ENCODE measurements at places on chromosomes 2 and 18.

- no peak for DNase-seq
These were observed 417.1 kb upstream of the SALL3 start for GRCh38 chr18:78562531-78562961.

- no peak for DNase-seq
These were observed 40.7 kb downstream of the FER1L5 start for GRCh38 chr2:96683307-96683706.

DNA sequence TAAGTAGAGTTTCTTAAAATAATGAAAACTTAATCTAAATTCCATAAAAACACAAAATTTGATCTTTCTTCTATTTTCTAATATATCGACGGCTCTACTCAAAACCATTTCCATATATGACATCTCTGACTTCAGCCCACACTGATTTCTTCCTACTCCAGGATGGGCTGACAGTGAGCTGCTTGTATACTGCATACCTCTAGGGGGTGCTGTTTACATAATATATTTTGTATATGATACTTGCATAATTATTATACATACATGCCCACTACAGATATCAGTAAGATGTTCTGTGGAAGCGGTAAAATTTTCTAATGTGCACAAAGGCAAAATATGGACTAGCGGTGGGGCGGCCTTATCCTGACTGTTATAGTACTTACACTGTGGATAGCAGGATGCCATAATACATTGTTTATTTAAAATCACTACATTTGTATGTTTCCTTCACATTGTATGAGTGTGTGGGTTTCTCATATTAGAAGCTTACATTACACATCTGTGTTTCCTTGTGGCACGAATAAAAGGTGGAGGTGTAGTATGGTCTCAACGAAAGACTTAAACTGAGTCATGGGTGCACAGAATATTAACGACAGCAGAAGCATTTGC is 66.1 kb upstream of the NXPH2 start:
- no peak for DNase-seq

GRCh38 chr2:46780411-46780800 is 135.2 kb downstream of the MCFD2 start:
- no peak for DNase-seq

DNA sequence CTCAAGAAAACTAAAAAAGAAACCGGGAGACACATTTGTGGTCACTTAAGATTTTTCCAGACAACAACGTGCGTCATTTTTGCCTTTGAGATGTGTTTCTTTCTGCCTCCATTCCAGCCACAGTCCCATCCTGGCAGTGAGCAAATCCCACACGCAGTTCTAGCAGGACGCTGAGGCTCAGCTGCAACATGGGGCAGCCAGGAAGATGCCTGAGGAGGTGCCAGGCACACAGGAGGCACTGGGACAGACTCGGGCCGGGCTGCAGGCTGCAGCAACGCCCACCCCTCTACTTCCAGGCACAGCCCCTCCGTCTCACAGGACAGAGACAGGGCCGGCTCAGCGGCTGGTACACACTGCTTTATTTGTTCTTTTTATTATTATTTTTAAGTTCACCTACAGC is 13.1 kb downstream of the KLF11 start:
- no peak for DNase-seq

GRCh38 chr2:142965443-142965842 is 88.0 kb downstream of the KYNU start:
- no peak for DNase-seq

DNA sequence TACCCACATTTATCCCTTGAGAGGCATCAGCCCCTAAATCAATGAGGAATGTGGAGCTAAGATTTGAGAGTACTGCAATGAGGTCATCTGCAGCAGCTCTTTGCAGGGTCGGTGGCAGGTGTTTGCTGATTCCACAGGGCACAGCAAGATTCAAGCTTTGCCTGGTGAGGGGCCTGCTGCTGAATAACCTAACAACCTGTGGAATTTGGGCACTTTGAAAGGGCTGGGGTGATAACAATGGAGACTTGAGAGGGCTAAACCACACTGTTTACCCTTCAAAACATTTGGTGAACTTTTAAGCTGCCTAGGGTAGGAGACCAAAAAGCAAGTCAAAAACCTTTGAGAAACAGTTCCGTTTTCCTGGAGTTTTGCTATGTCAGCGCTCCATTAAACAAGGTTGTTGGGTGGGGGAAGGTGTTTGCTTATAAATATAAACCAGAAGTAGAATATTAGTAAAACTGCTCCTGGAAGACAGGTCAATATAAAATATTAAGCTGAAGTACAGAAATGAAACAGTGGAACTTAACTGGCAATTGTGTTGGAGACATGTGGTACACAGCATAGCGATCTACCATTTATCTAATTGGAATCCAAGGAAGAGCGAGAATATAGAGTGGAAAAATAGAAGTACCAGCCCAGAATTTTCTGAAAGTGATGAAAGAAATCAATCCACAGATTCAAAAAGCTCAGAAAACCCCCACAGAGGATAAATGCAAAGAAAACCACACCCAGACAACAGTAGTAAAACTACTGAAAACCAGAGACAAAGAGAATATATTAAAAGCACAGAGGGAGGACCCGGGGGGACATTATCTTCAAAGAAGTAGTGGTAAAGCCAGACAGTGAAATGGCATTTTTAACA is 15.7 kb downstream of the COPS8 start:
- no peak for DNase-seq

DNA sequence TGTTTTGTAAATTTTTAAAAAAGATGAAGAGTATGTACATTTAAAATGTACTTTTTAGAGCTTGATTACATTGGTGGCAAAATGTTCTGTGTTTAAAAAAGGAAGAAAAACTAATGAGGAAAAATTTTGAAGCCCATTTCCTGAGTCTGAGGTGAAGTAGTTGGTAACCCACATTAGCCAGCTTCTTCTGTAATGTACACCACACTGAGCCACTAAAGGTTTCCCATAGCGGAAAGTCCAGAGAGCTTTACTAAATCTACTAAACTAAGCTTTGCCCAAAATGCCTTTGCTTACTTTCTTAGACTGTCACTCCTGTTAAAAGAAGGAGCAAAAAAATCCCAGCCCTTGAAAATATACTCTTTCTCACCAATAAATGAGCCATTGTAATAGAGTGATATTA is 804.8 kb upstream of the ZEB2 start:
- DNase-seq = no peak

DNA sequence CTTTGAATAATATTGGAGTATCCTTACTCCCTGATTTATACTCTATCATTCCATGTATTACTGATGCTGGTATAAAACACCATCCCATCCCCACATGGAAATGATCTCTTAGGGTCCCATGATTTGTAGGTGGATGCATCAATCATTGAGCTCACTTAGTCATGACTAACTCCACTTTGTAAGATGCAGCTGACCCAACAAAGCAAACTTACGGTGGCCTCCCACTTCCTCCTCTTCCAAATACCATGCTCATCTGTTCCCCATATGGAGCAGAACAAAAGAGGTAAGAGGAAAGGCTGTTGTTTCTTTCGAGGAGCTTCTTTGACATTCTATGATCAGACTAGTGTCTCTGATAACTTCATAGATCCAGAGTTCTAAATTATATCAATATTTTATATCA is 640.2 kb upstream of the SLC39A10 start:
- DNase-seq = no peak

- DNase-seq = peak; percentile 9
These were observed 75.7 kb downstream of the MBOAT2 start for GRCh38 chr2:8927510-8928455.

DNA sequence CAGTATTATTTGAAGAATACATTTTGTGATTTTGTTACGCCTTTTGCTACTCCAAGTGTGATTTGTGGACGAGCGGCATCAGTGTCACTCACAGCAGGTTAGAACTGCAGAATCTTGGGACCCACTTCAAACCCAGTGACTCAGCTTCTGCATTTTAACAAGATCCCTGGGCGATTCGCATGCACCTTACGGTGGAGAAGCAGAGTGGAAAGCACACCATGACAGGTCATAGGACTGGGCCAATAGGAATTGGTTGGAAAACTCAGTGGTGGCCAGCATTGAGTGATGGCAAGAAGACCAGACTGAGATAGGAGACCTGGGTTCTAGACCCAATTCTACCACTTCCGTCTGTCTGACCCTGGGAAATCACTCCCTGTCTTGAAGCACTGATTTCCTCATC is 26.3 kb downstream of the CTLA4 start:
- DNase-seq = no peak

DNA sequence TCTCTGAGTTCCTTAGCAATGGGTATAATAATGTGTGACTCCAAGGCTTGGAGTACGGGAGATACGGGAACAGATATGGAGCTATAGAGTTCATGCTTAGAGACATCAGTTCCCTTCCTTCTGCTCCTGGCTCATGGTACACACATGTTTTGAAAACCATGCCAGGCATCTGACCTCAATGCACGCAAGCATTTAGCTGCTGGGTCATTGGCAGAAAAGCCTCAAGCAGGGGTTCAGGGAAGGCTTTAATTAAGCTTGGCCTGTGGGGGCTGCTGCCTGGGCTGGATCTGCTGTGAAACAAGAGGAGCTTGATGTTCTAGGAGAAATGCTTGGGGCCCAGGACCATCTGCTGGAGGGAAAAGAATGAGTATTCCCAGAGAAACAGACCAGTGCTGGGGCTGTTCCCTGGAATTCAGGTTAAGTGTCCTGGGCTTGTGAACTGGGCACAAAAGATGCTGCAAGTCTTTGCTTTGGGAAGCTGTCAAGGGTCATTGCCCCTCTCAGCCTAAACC is 3.2 kb downstream of the ALLC start:
- no peak for DNase-seq

DNA sequence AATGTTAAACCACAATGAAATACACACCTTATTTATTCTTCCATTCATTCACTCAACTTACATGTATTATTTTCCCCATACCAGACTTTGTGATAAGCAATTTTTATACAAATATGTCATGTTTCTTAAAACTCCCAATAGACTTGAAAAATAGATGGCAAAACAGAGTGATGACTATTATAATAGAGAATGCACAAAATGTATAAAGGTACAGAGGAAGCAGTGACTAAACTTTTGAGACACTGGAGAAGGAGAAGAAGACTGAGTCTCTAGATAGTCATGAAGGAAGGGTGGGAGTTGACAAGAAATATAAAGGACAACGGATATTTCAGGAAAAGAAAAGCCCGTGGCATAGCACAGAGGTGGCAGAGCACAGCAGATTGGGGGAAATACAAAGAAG is 198.1 kb upstream of the SLC39A10 start:
- DNase-seq = no peak

DNA sequence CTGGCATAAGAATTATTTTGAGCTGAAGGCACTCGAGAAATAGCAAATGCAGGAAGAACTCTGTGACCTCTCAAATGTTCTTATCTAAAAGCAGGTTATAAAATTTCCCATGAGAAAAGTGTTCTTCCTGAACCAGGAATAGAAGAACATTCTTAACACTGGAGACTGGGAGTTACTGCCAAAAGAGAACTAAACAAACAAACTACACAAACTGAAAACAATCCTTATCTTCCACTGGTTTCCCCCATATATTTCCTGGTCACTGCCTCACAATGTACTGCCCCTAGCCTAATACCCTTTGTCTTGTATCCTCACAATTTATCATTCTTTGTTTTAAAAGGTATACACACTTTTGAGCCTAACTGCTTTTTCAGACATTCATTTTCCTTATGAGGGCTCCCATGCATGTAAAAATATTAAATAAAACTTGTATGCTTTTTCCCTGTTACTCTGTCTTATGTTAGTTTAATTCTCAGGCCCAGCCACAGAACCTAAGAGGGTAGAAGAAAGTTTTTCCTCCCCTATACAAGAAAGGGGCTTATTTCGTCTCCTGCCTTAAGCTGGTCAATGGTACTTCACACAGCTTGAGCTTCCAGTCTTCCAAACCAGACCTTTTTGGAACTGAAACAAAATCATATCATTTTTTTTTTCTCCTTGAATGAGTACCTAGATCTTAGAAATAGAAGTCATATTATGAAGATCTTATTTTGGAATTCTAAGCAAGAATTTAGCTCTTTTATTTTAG is 110.6 kb downstream of the MSTN start:
- no peak for DNase-seq

DNA sequence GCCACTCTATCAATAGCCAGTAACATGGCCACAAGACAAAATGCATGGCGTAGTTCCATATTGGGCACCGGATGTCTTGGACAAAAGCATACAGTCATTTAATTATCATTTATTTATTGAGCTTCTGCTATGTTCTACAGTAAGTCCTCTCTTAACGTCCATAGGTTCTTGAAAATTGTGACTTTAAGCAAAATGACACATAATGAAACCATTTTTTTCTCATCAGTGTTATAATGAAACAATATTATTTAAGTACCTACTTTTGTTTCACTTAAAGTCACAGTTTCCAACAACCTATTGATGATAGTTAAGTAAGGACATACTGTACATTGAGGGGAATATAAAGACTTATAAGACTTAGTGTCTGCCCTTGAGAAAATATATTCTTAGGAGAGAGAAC is 84.9 kb downstream of the XRCC5 start:
- DNase-seq = no peak

GRCh38 chr2:11984316-11985158 is 238.1 kb downstream of the LPIN1 start:
- DNase-seq = no peak

GRCh38 chr2:170971071-170971470 is 42.0 kb downstream of the GORASP2 start:
- no peak for DNase-seq

DNA sequence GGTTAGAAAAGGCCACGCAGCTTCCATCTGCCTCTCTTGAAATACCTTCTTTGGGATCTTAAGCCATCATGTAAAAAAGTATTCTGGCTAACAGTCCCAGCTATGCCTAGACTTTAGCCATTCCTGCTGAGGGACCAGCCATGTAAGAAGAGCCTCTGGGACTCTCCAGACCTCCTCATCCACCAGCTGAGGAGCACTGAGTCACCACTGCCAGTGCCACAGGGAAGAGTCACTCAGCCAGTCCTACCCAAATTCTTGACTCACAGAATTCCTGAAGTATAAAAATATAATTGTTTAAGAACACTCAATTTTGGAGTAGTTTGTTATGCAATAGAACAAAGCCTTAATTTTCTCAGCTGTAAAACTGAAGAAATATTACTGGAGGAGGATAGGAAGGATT is 436.7 kb downstream of the ZEB2 start:
- no peak for DNase-seq

- no peak for DNase-seq
These were observed 33.7 kb downstream of the SOX11 start for GRCh38 chr2:5725794-5726463.

Measured in hematopoietic multipotent progenitor cell treated with erythropoietin and hydrocortisone succinate and interleukin-3 and kit ligand, for 17 days (in vitro differentiated cells).